ENCODE measurements at places on chromosomes 11 and 22. TPM values are rescaled to one million over a fixed set of nuclear protein-coding genes. Genes with fewer than 3 reads are reported as not detected.

Gene FOLR3
- polyA plus RNA-seq, result not detected

Gene LSP1
- 2.1 TPM for polyA plus RNA-seq

Gene LRRC55
- not detected for polyA plus RNA-seq

Gene PIWIL4
- polyA plus RNA-seq, result 2.3 TPM

Gene C22orf15
- 0.91 TPM for polyA plus RNA-seq

Gene MPEG1
- not detected for polyA plus RNA-seq

Gene TSPAN18
- polyA plus RNA-seq, result 122 TPM

Gene MDK
- 3,769 TPM for polyA plus RNA-seq

Gene GLYAT
- not detected for polyA plus RNA-seq

Gene CADM1
- 149 TPM for polyA plus RNA-seq

All from cardiac muscle cell (in vitro differentiated cells and primary cell).